ENCODE measurements at places on chromosomes 13 and 19.
A peak's percentile ranks its signal among the peaks of the same experiment; 100 is the strongest.

GRCh38 chr19:55418185-55418584 lies 10.6 kb upstream of the UBE2S start:
- no peak for DNase-seq
- H3K27me3 ChIP-seq: no peaks in the 10 kb centered on the region
- H3K4me1 ChIP-seq: no peaks in the 10 kb centered on the region
- no peak overlapping the region for H3K27ac ChIP-seq
- no peak overlapping the region for H3K4me3 ChIP-seq

- H3K27ac ChIP-seq: peak overlapping the region; percentile 22
- no peak for DNase-seq
- no peaks in the 10 kb centered on the region for H3K27me3 ChIP-seq
- H3K36me3 ChIP-seq: no peaks in the 10 kb centered on the region
Measured at GRCh38 chr19:55257461-55258420, 1.1 kb downstream of the PPP6R1 start.

- no peaks in the 10 kb centered on the region for H3K27me3 ChIP-seq
- H3K36me3 ChIP-seq: no peaks in the 10 kb centered on the region
- no peak overlapping the region for H3K4me3 ChIP-seq
- H3K27ac ChIP-seq: no peak overlapping the region
- DNase-seq: no peak
- peaks cover 3% of the 10 kb centered on the region for H3K4me1 ChIP-seq
Measured at GRCh38 chr13:91056746-91057145, 290.7 kb upstream of the MIR17HG start.

DNA sequence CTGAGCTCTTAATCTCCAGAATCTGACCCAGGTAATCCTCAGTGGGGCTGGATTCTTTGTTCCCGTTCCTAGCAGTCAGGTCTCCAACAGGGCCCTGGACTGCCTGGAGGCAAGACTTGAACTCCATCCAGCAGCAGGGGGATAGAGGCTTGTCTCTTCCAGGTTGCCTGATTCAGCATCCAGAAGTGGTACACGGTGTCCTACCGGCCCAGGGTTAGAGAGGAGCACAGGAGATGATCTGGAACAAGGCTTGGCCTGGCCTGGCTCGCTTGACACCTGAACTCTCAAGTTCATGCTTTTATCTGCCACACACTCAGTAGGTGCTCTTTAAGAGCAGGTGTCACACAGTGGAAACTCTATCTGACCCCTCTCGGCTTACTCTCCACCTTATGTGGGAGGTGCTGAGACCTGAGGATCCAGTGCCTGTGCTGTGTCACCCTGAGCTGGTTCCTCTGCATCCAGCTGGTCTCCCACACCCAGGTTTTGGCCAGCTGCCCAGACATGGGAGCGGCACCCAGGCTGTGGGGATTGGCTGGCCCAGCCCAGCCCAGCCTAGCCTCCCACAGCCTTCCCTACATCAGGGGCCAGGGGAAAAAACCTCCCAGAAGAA lies at the start of gene CYP4F3:
CYP4F3 (plus strand) TSS at position 604 of the 610 bp plus-strand sequence. CDS start 519 bp downstream, outside the sequence.
- H3K4me3 ChIP-seq: no peak within 1 kb of the TSS
- no peaks in the 10 kb centered on the region for H3K4me1 ChIP-seq
- no peaks in the 10 kb centered on the region for H3K36me3 ChIP-seq

DNA sequence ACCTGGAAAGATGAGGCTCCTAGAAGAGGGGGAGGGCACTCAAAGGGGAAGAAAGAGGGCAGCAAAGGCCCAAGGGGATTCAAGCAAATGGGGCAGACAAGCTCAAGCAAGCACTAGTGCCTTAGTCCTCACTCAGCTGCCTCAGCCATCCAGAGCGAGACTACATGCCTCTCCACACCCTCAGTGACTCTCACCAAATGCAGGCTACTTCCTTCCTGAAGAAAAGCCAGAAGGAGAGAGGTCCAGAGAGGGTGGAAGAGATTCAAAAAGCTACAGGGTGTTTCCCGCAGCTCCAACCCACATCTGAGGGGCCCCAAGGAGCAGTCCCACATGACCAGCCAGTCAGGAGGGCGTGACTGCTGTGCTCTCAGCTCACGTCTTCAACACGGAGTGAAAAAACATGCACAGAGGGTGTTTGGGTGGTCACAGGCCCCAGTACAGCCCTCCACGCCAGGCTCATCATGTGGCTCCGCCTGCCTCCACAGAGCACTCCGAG lies 40.5 kb downstream of the MIPEP start:
- H3K27ac ChIP-seq: no peak overlapping the region
- H3K4me1 ChIP-seq: no peaks in the 10 kb centered on the region
- no peaks in the 10 kb centered on the region for H3K27me3 ChIP-seq
- no peak overlapping the region for H3K4me3 ChIP-seq
- no peak for DNase-seq
- H3K36me3 ChIP-seq: peaks cover 8% of the 10 kb centered on the region

DNA sequence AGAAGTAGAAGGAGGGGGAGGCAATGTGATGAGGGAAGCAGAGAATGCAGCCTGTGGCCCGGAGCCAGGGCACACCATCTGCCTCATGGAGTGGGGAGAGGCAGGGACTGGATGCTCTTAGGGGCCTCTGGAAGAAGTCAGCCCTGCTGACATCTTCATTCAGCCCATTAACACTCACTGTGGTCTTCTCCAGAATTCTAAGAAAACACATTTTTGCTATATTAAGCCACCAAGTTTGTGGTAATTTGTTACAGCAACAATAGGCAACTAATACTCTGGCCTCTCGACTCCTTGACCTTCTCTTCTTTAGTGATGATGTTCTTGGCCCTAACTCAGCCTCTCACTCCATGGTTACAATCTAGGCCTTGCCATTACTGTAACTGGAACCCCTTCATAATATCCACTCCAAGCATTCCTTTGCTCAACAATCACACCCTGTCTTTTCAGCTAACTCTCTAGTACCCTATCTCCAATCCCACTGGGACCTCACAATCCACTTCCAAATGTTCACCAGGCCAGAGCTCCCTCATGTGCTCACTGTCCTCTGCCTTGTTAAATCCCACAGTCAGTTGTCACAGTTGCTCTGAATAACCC lies 98.5 kb downstream of the MIPEP start:
- DNase-seq: no peak
- no peak overlapping the region for H3K27ac ChIP-seq
- H3K27me3 ChIP-seq: no peaks in the 10 kb centered on the region
- H3K36me3 ChIP-seq: no peaks in the 10 kb centered on the region

- no peak overlapping the region for H3K4me3 ChIP-seq
- DNase-seq: no peak
- no peaks in the 10 kb centered on the region for H3K27me3 ChIP-seq
- peaks cover 2% of the 10 kb centered on the region for H3K4me1 ChIP-seq
Measured at GRCh38 chr13:48944221-48944620, 31.5 kb upstream of the FNDC3A start.

- no peak overlapping the region for H3K27ac ChIP-seq
- no peaks in the 10 kb centered on the region for H3K27me3 ChIP-seq
- no peaks in the 10 kb centered on the region for H3K4me1 ChIP-seq
- H3K4me3 ChIP-seq: no peak overlapping the region
Measured at GRCh38 chr19:55308281-55308680, 16.9 kb downstream of the TMEM150B start.

- no peak for DNase-seq
- H3K4me3 ChIP-seq: peak overlapping the region; percentile 41
- no peaks in the 10 kb centered on the region for H3K27me3 ChIP-seq
- peak overlapping the region; percentile 60 for H3K27ac ChIP-seq
- no peaks in the 10 kb centered on the region for H3K36me3 ChIP-seq
Measured at GRCh38 chr19:7211191-7211951, 82.8 kb downstream of the INSR start.

DNA sequence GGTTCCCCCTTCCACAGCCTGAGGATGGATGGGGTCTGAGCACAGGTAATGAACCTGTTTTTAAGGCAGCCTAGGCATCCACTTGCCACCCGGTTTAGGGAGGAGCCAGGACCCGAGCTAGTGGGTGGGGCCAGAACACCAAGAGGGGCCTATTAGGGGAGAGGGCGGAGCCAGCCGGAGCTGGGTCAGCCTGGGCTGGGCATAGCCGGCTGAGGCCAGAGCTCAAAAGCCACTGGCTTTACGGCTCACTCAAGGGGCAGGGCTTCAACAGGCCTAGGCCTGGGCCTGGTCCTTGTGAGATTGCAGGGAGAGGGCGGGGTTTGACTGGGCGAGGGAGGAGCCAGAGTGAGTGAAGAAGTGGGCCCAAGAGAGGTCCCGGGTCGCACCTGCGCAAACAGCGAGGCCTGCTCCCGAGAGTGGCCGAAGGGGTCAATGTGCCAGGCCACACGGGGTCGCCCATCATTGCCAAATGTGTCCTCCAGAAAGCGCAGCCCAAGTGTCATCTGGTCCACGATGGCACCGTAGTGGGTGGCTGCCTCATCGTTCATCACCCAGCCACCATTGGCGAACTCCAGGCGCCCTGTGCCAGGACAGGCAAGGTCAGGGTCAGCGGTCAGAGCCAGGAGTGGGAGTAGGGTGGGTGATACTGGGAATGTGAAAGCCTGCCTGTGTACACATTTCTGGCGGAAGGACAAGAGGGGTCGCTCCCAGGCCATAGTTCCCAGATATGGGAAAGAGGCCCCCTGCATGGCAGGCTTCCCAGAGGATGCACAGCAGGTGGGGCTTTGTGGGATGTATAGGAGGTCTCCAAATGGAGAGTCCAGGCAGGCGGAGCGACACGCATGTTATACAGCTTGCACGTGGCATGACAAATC lies 1.9 kb downstream of the MAN2B1 start:
- no peak for DNase-seq
- H3K27ac ChIP-seq: no peak overlapping the region
- H3K4me3 ChIP-seq: no peak overlapping the region
- peaks cover 25% of the 10 kb centered on the region for H3K4me1 ChIP-seq
- peaks cover 25% of the 10 kb centered on the region for H3K36me3 ChIP-seq
- H3K27me3 ChIP-seq: no peaks in the 10 kb centered on the region

GRCh38 chr13:99894105-99894839 lies 77.3 kb downstream of the ZIC5 start:
- H3K4me1 ChIP-seq: no peaks in the 10 kb centered on the region
- DNase-seq: no peak
- no peaks in the 10 kb centered on the region for H3K36me3 ChIP-seq
- H3K4me3 ChIP-seq: no peak overlapping the region
- H3K27me3 ChIP-seq: peaks cover 12% of the 10 kb centered on the region

DNA sequence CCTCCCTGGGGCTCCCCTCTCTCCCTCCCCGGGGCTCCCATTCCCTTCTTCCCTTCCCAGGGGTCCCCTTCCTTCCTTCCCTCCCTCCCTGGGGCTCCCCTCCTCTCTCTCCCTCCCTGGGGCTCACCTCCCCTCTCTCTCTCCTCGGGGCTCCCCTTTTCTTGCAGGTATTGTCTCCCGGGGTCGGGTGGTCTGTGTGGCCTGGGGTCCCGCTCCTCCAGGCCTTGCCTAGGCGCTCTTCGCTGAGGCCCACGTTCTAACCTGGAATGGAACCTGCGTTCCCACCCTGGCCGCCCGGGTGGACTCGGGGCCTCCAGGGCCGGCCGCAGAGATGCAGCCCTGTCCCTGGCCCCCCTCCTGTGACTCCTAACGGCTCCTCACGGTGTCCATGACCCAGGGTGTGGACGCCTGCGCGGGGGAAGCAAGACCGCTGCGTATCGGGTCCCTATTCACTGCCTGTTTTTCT lies 940 bp upstream of the DCUN1D2 start:
- H3K36me3 ChIP-seq: no peaks in the 10 kb centered on the region
- peak overlapping the region; percentile 95 for H3K27ac ChIP-seq
- peaks cover 55% of the 10 kb centered on the region for H3K4me1 ChIP-seq
- peak overlapping the region; percentile 99 for H3K4me3 ChIP-seq
- no peaks in the 10 kb centered on the region for H3K27me3 ChIP-seq

Data from ascending aorta (tissue), 2 donors.